Esophagus mucosa (tissue), 1 donor: ENCODE measurements at places on chromosomes 2 and 18. TPM values are rescaled to one million over a fixed set of nuclear protein-coding genes. Genes with fewer than 3 reads are reported as not detected.

GRCh38 chr2:190693533-190694232 is 44.8 kb downstream of the NAB1 start:
- no peak for ATAC-seq

The IL36B gene
- 1.4 TPM for total RNA-seq

The CNGA3 gene
- not detected for total RNA-seq

The NFE2L2 gene
- total RNA-seq, result 179 TPM

GRCh38 chr2:234406085-234406484 is 90.8 kb downstream of the ARL4C start:
- no peak for ATAC-seq

The PROKR1 gene
- total RNA-seq, result not detected

The ZNF385B gene
- 0.32 TPM for total RNA-seq

GRCh38 chr2:134120406-134120732 is 133.5 kb upstream of the MGAT5 start:
- peak; percentile 3 for ATAC-seq

The OTOS gene
- total RNA-seq, result not detected

The LAMA1 gene
- 5.5 TPM for total RNA-seq

- ATAC-seq, result no peak
Observed at GRCh38 chr2:177207101-177207500, 5.5 kb upstream of the HNRNPA3 start.

DNA sequence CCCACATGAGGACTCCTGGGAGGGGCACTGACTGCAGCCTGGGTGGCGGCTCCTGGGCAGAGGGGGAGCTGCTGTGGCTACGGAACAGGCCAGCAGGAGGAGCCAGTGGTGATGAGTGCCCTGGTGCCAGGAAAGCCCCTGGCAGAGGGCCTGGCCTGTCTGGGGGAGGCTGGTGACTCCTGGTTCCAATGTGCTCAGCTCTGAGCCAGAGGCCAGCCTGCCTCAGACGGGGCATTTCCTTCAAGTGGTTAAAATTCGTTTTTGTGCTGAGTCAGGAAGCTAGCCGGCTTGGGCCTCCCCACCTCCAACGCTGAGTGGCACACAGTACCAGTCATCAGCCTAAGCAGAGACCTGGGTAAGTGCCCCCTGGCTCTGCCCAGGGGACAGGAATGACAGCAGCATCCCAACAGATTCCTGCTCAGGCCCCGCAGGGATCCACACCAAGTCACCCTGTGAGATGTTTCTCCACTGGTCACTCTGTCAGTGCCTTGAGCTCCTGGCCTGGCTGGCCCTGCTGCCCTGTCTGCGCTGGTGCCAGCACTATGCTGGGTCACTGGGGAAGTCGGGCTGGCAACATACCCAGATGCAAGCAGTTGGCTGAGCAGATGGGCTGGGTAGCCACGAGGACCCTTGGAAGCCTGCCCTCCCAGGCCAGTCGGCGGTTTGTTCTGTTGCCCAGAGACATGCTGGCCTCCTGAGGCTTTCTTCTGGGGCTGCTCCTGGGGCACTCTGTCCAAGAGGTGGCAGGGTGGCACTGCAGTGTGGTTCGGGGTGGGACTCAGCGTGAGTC is 7.1 kb upstream of the KLF11 start:
- ATAC-seq, result peak; percentile 72

The REEP1 gene
- total RNA-seq, result 1.6 TPM

The KIF5C gene
- total RNA-seq, result 0.08 TPM

DNA sequence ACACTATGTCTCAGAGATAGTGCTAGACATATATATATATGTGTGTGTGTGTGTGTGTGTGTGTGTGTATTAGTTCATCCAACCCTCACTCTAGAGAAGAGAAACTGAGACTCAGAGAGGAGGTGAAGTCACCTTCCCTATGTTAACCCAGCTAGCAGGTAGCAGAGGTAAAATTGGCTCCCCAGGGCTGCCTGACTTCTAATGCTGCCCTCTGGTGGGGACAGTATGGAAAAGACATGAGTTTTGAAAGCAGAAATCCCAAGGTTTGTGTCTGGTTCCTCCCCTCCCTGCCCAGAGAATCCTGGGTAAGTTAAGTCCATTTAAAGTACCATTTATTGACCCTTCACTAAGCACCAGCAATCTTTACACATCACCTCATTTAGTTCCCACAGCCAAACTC is 137.7 kb downstream of the THNSL2 start:
- ATAC-seq, result peak; percentile 29

DNA sequence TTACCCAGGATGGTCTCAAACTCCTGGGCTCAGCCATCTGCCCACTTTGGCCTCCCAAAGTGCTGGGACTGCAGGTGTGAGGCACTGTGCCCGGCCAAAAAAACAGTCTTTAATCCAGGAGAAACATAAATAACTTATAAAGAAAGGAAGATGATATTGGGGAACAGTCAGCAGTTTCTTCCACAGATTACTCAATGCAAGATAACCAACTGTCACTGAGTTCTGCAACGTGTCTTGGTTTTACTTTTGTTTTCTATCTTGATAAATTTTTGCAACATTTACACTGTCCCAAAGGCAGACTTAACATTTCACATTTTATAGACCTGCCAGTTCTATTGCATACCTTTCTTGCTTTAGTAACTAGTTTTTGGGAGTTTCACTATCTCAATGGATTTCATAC is 71.1 kb downstream of the ANKRD44 start:
- ATAC-seq, result no peak

- ATAC-seq, result no peak
Observed at GRCh38 chr2:216758256-216759155, 63.2 kb upstream of the IGFBP5 start.

DNA sequence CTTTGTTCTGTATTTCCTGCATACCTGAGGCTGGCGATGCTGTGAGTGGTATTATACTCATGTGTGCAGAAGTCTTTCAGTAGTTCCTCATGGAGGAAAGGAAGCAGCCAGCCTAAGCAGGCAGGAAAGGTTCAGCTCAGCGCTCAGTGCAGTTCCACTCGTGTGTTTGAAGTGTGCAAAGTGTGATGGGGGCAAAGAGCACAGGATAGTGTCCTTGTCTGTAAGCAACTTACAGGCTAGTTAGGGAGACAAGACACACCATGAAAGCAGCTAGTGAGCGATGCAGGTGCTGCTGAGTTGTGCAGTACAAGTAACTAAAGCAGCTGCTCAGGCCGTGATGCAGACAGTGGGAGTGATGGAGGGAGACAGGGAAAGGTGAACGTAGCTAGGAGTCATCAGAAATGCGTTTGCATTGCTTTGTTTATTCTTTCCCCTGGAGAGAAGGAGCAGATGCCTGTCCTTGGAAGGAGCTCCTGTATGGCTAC is 146.2 kb downstream of the LDLRAD4 start:
- ATAC-seq, result no peak

DNA sequence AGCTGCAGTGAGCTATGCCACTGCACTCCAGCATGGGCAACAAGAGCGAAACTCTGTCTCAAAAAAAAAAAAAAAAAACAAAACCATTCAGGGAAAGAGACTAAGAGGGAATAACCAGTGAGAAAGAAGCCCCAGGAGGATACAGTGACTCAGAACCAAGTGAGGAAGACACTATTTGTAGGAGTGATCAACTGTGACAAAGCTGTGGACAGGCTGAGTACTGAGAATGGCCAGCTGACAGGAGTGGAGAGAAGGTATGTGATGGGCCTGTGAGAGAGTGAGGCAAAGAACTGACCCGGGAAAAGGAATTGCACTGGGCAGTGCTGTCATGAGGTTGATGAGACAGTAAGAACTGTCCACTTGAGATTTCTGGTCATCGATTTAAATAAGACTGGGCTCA is 6.7 kb upstream of the LCT start:
- no peak for ATAC-seq
